ENCODE measurements at places on chromosomes 1 and 21.

- DNase-seq: no peak
Observed at GRCh38 chr1:41583658-41584547, 99.4 kb upstream of the EDN2 start.

- DNase-seq: no peak
Observed at GRCh38 chr1:77991638-77992037, 12.8 kb upstream of the FUBP1 start.

DNA sequence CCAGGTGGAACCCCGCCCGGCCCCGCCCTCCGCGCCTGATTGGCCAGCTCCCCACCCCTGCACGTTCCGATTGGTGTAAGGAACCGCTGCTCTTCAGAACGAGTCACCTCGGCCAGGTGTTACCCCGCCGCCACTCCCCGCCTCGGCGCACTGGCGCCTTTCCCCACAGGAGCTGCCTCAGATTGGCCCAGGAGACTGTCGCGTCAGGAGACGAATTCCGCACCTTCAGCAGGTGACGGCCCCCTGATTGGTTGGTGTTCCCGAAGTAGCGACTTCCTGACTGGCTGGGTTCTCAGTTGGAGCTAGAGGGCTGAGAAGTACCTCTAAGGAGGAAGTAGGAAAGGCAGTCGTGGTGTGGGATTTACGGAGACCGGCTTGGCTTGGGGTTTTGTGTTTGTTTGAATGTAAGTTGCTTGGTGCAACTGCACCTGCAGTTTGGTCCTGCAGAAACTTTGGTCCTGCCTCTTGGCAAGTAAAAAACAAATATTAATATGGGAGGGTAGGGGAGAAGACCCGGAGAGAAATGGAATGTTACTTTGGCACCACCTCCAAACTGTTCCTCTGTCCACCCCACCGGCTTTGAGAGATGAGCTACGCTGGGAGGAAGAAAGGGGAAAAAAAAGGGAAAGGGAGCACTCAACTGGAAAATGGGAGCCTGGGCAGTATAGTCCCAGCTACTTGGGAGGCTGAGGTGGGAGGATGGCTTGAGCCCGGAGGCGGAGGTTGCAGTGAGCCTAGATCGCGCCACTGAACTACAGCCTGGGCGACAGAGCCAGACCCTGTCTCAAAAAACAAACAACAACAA, 415 bp upstream of the F11R start:
- DNase-seq: peak; percentile 75

- DNase-seq: no peak
Observed at GRCh38 chr1:175521249-175522040, 221.9 kb downstream of the TNR start.

- DNase-seq: no peak
Observed at GRCh38 chr1:177983077-177983476, 13.2 kb upstream of the SEC16B start.

DNA sequence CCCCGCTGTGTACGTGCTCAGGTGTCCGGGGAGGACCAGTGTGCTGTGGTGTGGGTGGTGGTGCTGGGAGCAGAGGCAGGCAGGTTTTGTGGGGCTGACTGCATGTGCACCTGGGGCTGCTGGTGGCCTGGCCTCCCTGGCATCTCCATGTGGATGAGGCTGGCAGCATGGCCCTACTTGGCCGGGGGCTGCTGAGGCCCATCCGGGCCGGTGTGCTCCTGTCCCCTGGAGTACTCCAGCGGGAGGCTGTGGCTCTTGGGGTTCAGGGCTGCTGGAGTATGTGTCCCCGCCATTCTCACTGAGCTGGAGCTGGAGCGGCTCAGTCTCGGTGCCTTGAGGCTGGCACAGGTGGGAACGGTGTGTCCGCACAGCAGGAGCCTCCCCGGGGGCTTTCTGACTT, 20.8 kb upstream of the PEX10 start:
- DNase-seq: no peak

All from AG08396 (cell line).